ENCODE measurements at places on chromosomes 5 and 9. TPM values are rescaled to one million over a fixed set of nuclear protein-coding genes. Genes with fewer than 3 reads are reported as not detected.

Gene RCL1
- polyA plus RNA-seq = 20.2 TPM

Gene GDNF
- 17.5 TPM for polyA plus RNA-seq

Gene SLC34A1
- 200 TPM for polyA plus RNA-seq

Gene CEP72
- 12.6 TPM for polyA plus RNA-seq

Gene TMC1
- 1.3 TPM for polyA plus RNA-seq

Gene TRIO
- 130 TPM for polyA plus RNA-seq

Gene CYFIP2
- 124 TPM for polyA plus RNA-seq

Gene HTR1A
- not detected for polyA plus RNA-seq

Gene LHX6
- polyA plus RNA-seq = 3.5 TPM

Gene TAF9
- 61.6 TPM for polyA plus RNA-seq

Gene PRR16
- 1.7 TPM for polyA plus RNA-seq

Gene PCDHGB3
- 2.8 TPM for polyA plus RNA-seq

Gene SREK1
- 221 TPM for polyA plus RNA-seq

Gene SLC22A4
- polyA plus RNA-seq = 7.6 TPM

Gene DNAH5
- 2.0 TPM for polyA plus RNA-seq

Gene CCDC180
- 30.0 TPM for polyA plus RNA-seq

Gene SLC36A3
- not detected for polyA plus RNA-seq

Gene ELOVL7
- polyA plus RNA-seq = 20.3 TPM

Gene CLIC3
- polyA plus RNA-seq = not detected

Gene MUSK
- polyA plus RNA-seq = 0.15 TPM

Gene SNAPC4
- polyA plus RNA-seq = 13.6 TPM

Gene PCDHGC4
- 4.4 TPM for polyA plus RNA-seq

Gene F2RL2
- 0.71 TPM for polyA plus RNA-seq

Gene DBH
- 0.90 TPM for polyA plus RNA-seq

Gene WHRN
- polyA plus RNA-seq = 12.4 TPM

Gene MPDZ
- 61.0 TPM for polyA plus RNA-seq

Gene TTC23L
- 5.0 TPM for polyA plus RNA-seq

Gene SURF2
- polyA plus RNA-seq = 17.7 TPM

Gene APC
- 35.3 TPM for polyA plus RNA-seq

Gene OR1J2
- not detected for polyA plus RNA-seq

Gene TTC16
- polyA plus RNA-seq = 0.28 TPM

Gene CYSRT1
- 13.2 TPM for polyA plus RNA-seq

Gene GFI1B
- 0.52 TPM for polyA plus RNA-seq

Gene ATG12
- 70.1 TPM for polyA plus RNA-seq

Gene MSMP
- not detected for polyA plus RNA-seq

Gene ZSWIM6
- 34.3 TPM for polyA plus RNA-seq

Gene SFXN1
- 61.4 TPM for polyA plus RNA-seq

Gene NKD2
- 15.6 TPM for polyA plus RNA-seq

Gene IGIP
- polyA plus RNA-seq = 8.0 TPM

Gene NRARP
- 5.1 TPM for polyA plus RNA-seq

Gene DCP2
- 48.8 TPM for polyA plus RNA-seq

Gene LCN12
- polyA plus RNA-seq = 20.2 TPM

Gene LRRC14B
- not detected for polyA plus RNA-seq

Gene NMUR2
- 0.15 TPM for polyA plus RNA-seq

Gene GOLGA2
- polyA plus RNA-seq = 92.5 TPM

Gene MCIDAS
- 0.71 TPM for polyA plus RNA-seq

Gene SLC45A2
- 1.0 TPM for polyA plus RNA-seq

Data from left kidney (tissue), 8 donors.